ENCODE measurements at places on chromosomes 6 and 20. TPM values are rescaled to one million over a fixed set of nuclear protein-coding genes. Genes with fewer than 3 reads are reported as not detected.

The BPI gene
- polyA plus RNA-seq = not detected

The MTG2 gene
- polyA plus RNA-seq = 15.3 TPM

The PTGIS gene
- polyA plus RNA-seq = not detected

The KLHDC3 gene
- 143 TPM for polyA plus RNA-seq

The LCA5 gene
- polyA plus RNA-seq = not detected

The SLC22A7 gene
- not detected for polyA plus RNA-seq

The MUCL3 gene
- polyA plus RNA-seq = not detected

The HSPA12B gene
- polyA plus RNA-seq = 0.53 TPM

The SYNE1 gene
- polyA plus RNA-seq = 117 TPM

The WFDC10B gene
- polyA plus RNA-seq = not detected

The SLC32A1 gene
- not detected for polyA plus RNA-seq

The ZSCAN26 gene
- polyA plus RNA-seq = 17.5 TPM

Measured in immature natural killer cell (primary cell).